GM19239 (cell line): ENCODE measurements at places on chromosomes 4 and X.

- DNase-seq, result no peak
These were observed 34.7 kb upstream of the MAB21L2 start for GRCh38 chr4:150547154-150547838.

DNA sequence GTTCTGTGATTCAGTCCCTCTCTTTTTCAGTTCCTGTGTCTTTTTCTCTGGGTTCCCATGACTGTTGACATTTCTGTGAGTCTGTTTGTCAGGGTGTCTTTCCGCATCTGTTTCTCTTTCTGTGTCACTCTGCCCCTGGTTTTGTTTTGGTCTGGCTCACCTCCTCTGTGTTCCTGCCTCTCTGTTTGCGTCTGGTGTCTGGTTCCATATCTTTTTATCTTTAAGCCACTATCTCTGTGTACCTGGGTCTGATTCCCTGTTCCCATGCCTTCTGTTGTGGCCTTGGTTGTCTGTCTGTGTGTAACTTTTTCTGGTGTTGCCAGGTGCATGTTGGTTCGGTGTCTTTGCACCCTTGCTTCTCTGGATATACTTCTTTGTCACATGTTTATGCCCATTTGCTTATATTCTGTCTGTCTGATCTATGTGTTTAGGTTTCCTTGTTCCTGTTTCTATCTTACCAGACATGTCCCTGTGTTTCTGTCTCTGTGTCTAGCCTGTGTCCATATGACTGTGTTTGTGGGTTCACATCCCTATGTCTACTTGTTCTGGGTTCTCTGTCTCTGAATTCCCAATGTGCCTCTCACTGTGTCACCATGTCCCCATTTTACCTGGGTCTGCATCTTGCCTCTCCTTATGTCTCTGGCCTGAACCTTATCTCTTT, 50.2 kb downstream of the ITIH6 start:
- DNase-seq, result no peak

DNA sequence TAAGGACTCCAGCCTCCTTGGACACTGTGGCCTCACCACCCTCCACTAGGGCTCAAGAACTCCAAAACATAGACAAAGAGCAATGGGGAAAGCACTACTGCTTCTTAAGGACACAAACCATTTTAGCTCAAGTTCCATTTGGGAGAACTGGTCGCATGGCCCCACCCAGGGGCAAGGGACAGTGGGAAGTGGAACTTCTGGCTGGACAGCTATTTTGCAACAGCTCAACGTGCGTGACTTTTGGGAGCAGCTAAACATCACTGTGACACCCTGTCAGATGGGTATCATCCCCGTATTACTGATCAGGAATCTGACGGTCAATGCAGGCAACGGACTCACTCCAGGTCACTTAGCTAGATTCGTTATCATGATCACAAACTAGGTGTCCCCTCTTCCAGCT, 9.0 kb upstream of the GLOD5 start:
- no peak for DNase-seq

- no peak for DNase-seq
These were observed 160.5 kb downstream of the ZNF518B start for GRCh38 chr4:10296730-10297129.

GRCh38 chr4:159296061-159296460, 193.2 kb downstream of the RAPGEF2 start:
- DNase-seq, result no peak
